Activated B cell treated with CpG ODN at 0.5 μM for 24 hours (primary cell): ENCODE measurements at places on chromosomes 4 and X. TPM values are rescaled to one million over a fixed set of nuclear protein-coding genes. Genes with fewer than 3 reads are reported as not detected.

Gene TMPRSS11D
- total RNA-seq: not detected in 2 replicates

- DNase-seq: no peak
Measured at GRCh38 chr4:68162196-68162595, 32.5 kb upstream of the TMPRSS11F start.

DNA sequence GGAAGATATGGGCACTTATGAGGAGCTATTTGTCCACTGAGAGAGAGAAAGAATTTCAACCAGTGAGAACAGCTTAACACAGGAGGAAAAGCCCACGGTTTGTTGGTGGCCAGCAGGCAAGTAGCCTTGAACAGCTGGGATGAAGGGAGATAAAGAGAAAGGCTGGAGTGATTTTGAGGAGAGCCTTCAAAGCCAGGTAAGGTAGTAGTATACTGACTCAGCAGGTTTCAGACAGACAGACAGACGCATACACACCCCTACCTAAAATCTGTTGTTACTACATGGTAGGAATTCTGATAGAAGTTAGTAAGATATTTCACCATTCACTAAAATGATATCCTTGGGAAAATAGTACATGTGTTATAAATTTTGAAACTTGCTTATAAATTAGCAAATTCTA is 60.5 kb downstream of the SEC24D start:
- DNase-seq: no peak

- no peak for DNase-seq
Measured at GRCh38 chr4:81348778-81349094, 123.0 kb downstream of the RASGEF1B start.

- no peak for DNase-seq
Measured at GRCh38 chr4:168273838-168274237, 44.7 kb downstream of the DDX60 start.
